ENCODE measurements at places on chromosomes 2 and 18.

DNA sequence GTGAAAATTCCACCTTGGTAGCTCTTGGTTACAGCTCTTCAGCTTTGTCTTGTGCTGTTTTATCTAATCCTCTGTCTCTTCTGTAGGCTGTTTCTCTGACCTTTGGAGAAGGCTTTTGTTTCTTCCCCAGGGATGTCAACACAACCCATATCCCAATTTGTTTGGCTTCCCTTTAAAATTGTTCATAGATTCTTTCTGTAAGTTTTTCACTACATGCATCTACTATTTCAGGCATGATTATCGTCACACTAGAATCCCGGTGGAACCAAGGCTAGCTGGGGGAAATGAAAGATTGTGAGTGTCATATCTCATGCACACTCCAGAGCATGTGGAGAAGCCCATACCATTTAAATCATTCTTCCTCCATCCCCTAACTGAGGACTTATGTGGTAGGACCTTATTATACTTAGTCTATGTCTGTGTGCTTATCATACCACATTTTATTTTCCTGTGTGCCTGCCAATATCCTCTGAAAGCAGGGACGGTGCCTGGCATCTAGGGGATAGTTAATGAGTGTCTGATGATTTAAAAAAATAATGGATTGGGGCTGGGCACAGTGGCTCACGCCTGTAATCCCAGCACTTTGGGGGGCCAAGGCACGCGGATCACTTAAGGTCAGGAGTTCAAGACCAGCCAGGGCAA is 59.9 kb downstream of the CRIM1 start:
- peak; percentile 37 for DNase-seq

- DNase-seq = no peak
Measured at GRCh38 chr2:68345129-68345875, 19.8 kb upstream of the PLEK start.

- no peak for DNase-seq
Measured at GRCh38 chr2:216206821-216207220, 97.7 kb downstream of the XRCC5 start.

DNA sequence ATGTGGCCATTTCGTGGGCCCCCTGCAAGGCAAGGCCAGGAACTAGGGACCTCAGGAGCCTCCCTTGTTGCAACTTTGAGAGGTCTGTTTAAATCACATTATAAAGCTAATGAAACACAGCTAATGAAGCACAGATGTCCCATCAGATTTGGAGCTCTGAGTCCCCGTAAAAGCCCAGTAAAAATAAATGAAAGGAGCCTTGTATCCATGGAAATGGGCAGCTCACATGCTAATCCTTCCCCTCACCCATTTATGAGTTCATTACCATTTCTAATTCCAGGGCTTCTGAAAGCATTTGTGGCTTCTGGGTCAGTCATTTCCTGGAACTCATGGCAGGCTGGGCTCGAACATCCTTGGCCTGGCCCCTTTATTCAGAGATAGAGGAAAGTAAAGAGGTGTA is 274.8 kb downstream of the SS18 start:
- no peak for DNase-seq

GRCh38 chr2:133530645-133531044 is 37.6 kb downstream of the NCKAP5 start:
- DNase-seq = no peak

GRCh38 chr2:25232248-25232825 is 64.0 kb upstream of the POMC start:
- DNase-seq = no peak

GRCh38 chr2:137228566-137228965 is 463.2 kb downstream of the THSD7B start:
- DNase-seq = peak; percentile 11

- no peak for DNase-seq
Measured at GRCh38 chr2:197558393-197558792, 42.5 kb downstream of the MOB4 start.

DNA sequence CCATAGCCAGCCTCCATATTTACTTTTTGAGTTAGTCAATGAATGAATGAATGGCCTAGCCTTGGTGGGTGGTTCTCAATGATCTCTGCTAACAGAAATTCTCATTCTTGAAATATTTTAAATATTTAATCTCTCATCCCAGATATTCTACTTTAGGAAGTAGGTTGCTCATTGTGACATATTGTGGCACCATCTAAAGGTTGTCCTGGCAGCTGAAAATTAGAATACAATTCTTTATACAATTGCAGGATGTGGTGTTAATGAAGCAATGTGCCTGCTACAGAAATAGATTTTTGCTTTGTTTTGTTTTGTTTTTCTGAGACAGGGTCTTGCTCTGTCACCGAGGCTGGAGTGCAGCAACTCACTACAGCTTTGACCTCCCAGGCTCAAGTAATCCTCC is 35.8 kb downstream of the SCG2 start:
- DNase-seq = no peak

DNA sequence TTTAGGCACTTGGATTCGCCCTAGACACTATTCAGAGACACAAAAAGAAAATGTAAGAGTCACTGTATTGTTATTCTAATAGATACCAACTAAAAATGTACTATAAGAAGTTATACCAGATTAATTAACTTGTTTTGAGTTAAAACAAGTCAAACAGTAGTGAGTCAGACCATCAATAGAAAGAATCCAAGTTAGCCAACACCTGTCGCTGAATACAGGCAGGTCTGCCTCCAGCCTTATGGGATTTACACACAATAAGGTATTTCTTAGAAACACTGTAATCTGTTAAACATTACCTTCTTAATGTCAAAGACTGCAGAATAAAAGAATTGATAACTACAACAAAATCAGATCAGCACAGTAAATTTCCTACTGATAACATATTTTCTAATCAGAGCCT is 181.4 kb downstream of the DYM start:
- no peak for DNase-seq

DNA sequence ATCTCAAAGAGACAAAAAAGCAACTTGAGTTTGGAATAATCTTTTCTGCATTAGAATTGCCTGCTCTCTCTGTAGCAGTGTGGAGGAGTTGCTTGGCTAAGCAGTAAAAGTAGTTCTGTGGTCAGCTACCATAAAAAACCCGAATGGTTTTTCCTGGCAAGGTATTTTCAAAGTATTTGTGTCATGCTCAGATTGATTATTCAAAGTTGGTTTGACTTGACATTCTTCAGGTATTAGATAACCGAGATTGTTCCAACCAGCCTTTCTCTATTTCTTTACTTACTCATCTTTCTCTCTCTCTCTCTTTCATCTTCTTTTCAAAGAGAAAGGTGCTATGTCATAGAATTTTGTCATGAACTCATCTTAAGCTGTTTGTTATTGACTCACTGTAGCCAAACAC is 404.9 kb downstream of the CPS1 start:
- DNase-seq = no peak

DNA sequence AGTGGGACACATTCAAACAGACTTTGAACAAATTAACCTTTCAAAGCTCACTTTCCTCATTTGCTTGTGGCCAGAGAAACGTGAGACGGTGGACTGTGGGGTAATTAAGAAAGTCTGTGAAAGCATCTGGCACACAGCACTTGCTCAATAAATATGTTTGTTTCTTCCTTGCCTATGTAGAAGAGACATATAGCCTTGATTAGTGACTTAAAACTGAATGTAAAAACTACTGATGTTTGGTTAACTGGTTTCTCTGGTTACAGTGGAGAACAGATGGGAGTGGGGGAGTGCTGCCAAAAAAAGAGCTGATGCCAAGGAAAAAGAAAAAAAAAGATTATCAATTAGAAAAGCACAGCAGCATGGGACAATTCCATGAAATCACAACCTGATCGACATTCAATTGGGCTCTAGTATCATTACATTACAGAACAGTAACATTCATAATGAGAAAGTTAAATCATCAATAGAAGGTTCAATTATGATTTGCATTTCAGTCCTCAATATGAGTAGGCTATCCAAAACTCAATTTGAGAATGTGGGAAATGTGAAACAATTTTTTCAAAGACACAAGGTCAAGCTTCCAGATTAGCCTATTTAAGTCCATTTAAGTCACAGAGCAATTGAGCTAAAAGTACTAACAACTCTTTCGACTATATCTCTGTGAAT is 14.7 kb downstream of the CUL3 start:
- DNase-seq = peak; percentile 91

DNA sequence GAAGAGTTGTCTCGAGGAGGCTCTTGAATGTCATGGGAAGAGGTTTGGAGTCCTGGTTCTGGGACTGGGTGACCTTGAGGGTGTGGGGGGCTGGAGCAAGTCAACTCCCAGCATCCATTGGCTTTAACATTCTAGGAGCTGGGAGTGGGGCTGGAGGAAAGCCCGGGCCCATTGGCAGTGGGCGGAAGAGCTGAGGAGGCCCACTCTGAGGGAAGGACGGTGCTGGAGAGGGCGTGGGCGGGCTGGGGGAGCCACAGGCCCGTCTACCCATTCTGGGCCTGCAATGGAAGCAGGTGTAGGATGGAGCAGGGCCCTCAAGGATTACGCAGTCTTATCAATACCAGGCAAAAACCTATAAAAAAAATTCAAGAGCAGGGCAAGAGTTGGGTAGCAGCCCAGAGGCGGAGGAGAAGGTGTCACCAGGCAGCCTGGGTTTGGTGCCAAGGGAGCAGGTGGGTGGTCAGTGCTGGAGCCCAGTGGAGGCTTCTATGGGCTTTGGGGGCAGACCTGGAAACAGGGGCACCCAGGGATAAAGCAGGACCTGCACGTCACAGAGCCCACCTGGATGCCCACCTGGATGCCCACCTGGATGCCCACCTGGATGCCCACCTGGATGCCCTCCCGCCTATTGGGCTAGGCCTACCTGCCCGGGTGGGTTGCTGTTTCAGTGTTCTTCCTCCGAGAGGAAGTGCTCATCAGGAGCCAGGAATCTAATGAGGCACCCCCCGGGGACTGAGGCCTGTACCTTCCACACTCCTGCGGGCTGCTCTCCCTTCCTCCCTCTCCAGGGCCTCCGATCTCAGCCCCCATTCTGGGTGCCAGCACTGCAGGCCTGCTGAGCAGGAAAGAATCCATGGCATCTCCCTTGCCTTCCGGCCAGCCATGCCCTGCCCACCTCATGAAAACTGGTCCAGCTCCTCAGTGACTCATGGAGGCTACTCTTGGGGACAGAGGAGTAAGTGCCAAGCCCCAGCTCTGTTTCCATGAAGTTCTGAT is 71.3 kb downstream of the CTIF start:
- DNase-seq = peak; percentile 6

GRCh38 chr2:643334-643733 is 33.9 kb downstream of the TMEM18 start:
- DNase-seq = no peak

DNA sequence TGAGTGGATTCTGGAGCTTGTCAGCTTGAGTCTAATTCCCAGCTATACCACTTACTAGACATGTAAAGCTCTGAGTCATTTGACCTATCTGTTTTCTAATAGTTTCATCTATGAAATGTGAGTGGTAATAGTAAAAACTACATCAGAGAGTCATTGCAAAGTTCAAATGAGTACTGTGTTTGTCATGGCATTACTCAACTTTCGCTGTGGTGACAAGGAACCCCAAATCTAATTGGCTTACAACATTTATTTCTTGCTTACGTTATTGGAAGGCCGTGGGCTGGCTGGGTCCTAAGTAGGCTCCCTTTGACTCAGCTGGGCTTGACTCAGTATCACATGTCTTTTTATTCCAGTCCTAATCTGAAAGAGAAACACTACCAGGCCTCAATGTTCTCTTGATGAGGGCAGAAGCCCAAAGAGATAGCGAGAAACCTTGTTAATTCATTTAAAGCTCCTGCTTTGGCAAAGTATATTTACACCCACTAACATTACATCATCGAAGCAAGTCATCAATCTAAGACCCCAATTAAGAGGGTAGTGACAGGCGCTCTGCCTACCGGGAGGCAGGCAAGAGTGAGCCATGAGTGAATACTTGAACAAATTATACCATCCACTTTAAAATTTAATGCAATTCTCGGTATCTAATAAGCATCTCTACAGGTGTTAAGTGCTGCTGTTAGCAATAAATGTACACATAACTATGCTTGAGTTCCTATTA is 431.8 kb upstream of the SPHKAP start:
- DNase-seq = peak; percentile 88

DNA sequence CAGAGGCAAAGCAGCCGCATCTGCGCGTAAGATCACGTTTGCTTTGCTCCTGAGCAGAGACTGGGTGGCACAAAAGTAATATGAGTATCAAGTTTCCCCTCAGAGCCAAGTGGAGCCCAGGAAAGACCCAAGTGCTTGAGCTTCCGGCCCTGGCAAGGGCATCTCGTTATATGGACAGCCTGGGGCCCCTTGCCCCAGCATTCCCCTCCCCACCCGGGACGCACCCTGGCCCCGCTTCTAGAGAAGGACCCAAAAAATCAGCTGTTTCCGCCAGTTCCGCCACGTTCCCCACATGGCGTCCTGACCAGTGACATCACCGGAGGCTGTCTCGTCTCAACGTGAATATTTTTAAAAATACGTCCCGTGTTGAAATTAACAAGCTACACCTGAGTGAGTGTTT is 135.1 kb downstream of the NFATC1 start:
- DNase-seq = no peak

DNA sequence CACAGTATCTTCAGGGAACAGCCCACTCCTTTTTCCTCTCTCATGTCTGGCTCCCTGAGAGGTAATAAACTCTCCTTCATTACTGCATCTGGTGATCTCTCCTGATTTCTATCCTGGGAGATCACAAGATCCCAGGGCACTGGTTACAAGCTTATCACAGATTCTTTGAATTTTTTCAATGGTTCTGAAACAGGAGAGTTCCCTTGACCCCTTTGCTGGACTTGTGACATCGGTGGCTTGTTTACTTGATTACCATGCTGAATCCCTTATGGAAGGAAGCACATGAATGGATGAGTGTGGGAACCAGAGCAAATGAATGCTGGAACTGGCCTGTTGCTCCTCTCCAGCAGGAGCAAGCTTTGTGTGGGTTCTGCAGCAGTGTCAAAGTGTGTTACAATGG is 67.2 kb upstream of the HNMT start:
- no peak for DNase-seq
